ENCODE measurements at places on chromosomes 4 and X.

DNA sequence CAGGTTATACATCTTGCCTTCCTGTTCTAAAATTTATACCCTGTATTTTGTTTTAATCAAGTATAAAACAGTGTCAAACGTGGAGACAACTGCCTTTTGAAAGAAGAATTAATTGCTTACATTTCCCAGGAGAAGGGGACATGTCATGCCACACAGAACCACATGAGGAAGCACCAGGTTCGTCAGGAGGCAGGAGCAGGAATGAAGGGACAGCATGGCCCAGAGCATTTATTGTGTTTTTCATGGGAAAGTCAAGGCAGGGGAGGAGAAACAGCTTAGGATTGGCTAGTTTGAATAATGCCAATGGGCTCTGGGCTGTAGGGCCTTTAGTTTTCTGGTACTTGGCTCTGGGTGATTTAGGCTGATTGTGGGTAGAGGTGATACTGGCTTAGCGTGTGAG lies 203.7 kb downstream of the CFAP299 start:
- no peak for DNase-seq
- no peaks in the 10 kb centered on the region for H3K4me1 ChIP-seq
- H3K27ac ChIP-seq: no peak overlapping the region
- H3K27me3 ChIP-seq: no peaks in the 10 kb centered on the region
- H3K36me3 ChIP-seq: no peaks in the 10 kb centered on the region
- H3K4me3 ChIP-seq: no peak overlapping the region

GRCh38 chr4:70979445-70980008 lies 13.9 kb upstream of the DCK start:
- H3K27ac ChIP-seq: no peak overlapping the region
- no peak overlapping the region for H3K4me3 ChIP-seq
- DNase-seq: no peak
- no peaks in the 10 kb centered on the region for H3K27me3 ChIP-seq
- peaks cover 12% of the 10 kb centered on the region for H3K4me1 ChIP-seq

DNA sequence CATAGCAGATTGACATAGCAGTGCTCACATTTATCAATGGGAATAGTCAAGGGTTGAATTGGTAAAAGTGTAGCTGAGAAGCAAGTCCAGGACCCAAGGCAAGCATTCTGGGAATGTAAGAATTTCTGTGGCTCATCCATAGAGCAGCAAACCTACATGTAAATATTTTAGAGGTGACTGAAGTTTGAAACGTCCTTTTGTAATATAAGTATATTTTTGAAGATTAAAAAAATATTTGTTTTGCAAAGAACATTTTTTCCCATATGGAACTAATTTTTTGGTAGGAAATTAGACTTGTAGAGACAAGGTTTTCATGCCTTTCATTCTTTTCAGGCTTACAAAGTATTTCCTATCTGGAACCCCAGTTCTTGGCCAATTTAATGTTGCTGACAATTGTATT lies 104.0 kb downstream of the TEX13A start:
- no peaks in the 10 kb centered on the region for H3K4me1 ChIP-seq
- no peak overlapping the region for H3K27ac ChIP-seq
- no peak for DNase-seq
- no peak overlapping the region for H3K4me3 ChIP-seq

GRCh38 chr4:7242766-7243165 lies 50.4 kb downstream of the SORCS2 start:
- peaks cover 8% of the 10 kb centered on the region for H3K4me1 ChIP-seq
- no peaks in the 10 kb centered on the region for H3K36me3 ChIP-seq
- DNase-seq: no peak
- no peak overlapping the region for H3K4me3 ChIP-seq
- no peaks in the 10 kb centered on the region for H3K27me3 ChIP-seq

GRCh38 chr4:181213551-181213950 lies 1029.7 kb upstream of the TENM3 start:
- no peaks in the 10 kb centered on the region for H3K4me1 ChIP-seq
- no peaks in the 10 kb centered on the region for H3K27me3 ChIP-seq
- H3K4me3 ChIP-seq: no peak overlapping the region
- H3K27ac ChIP-seq: no peak overlapping the region
- no peaks in the 10 kb centered on the region for H3K36me3 ChIP-seq

DNA sequence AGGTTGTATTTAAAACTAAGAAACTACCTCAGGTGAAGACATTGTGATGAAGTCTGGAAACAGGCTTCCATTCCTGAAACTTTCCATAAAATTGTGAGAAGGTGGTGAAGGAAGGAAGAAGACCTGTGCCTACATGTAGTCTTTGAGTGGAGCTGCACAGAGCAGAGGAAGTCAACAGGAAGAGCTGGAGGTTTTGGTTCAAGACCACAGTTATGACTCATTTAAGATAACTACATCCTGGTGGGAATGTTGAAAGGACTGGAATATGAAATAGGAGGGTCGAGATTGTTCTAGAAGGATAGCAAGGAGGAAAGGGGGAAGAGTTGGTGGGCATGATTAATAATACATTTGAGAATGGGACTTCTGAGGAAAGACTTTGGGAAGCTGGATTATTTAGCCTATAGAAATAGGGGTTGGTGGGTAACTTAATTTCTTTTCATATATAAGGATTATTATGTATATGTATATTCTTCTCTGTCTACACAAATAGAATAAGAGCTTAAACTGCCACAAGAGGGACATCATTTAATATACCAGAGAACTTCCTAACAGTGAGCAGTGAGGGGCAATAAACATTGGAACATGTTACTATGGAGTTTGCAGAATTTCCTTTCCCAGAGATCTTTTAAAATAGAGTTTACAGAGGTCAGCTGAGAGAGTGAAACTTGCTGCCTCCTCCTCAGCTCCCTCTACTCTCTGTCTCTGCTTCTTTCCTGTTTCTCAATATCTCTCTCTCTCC lies 23.5 kb downstream of the AWAT2 start:
- H3K36me3 ChIP-seq: no peaks in the 10 kb centered on the region
- H3K27me3 ChIP-seq: no peaks in the 10 kb centered on the region
- H3K4me1 ChIP-seq: peaks cover 8% of the 10 kb centered on the region
- H3K27ac ChIP-seq: no peak overlapping the region
- no peak for DNase-seq
- no peak overlapping the region for H3K4me3 ChIP-seq

GRCh38 chrX:21745756-21746155 lies 12.2 kb downstream of the SMPX start:
- H3K4me3 ChIP-seq: no peak overlapping the region
- H3K27ac ChIP-seq: no peak overlapping the region
- H3K4me1 ChIP-seq: peaks cover 16% of the 10 kb centered on the region
- H3K36me3 ChIP-seq: no peaks in the 10 kb centered on the region

DNA sequence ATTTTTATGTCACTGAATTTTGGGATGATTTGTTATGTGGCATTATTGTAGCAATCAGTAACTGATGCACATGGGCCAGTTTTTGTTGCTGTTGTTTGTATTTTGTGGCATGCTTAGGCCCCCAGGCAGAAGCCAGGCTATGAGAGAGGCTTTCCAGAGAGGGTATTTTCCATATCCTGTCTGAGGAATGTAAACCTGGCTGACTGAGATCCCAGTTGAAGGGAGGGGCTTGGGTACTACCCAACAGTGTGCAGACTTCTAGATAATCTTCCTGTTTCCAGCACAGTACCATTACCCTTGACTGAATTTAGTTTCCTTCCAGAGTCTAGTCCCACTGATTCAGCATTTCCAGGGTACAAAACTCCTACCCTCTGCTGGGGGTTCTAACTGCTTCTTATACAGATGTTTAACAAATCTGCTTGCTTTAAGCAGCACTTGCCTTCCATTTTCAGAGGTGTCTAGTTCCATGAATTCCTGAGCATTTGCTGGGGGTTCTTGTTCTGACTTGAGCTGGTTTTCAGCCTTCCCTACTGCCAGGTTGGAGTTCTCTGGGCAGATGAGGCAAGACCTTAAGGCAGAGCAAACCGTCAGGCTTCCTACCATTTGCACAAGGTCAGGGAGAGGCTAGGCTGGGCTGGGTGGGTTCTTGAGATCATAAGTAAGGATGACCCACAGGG lies 104.7 kb upstream of the EGFL6 start:
- no peaks in the 10 kb centered on the region for H3K27me3 ChIP-seq
- no peaks in the 10 kb centered on the region for H3K36me3 ChIP-seq
- no peak for DNase-seq
- H3K27ac ChIP-seq: no peak overlapping the region
- H3K4me1 ChIP-seq: no peaks in the 10 kb centered on the region

DNA sequence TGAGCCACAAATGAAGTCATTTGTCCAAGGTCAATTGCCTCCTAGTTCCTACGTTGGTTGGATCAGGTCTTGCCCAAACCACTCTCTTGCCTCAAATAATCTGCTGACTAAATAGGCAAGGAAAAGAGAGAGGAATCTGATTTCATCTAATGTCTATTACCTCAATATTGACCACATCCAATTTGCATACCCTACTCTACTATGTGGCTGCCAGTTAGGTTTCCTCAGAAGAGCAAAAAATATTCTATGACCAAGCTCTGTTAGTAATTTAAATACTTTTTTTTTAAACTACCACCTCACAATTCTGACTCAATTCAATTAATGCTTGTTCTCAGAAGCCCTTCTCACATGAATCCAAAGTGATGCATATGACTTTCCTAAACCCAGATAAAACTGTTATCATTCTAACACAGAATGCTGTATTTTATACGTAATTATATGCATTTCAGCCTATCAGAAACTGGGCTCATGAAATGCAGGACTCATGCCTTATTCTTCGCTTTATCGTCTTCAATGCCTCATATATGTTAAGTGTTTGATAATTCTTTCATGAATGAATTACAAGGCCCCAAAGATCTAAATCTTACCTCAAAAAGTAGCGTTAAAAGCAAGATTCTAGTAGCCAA lies 98.6 kb downstream of the HUWE1 start:
- no peak overlapping the region for H3K4me3 ChIP-seq
- no peak overlapping the region for H3K27ac ChIP-seq
- peaks cover 100% of the 10 kb centered on the region for H3K36me3 ChIP-seq
- H3K4me1 ChIP-seq: no peaks in the 10 kb centered on the region
- no peak for DNase-seq
- H3K27me3 ChIP-seq: no peaks in the 10 kb centered on the region

GRCh38 chr4:118790544-118790943 lies 45.4 kb downstream of the SEC24D start:
- H3K36me3 ChIP-seq: peaks cover 55% of the 10 kb centered on the region
- H3K4me3 ChIP-seq: no peak overlapping the region
- no peak overlapping the region for H3K27ac ChIP-seq
- DNase-seq: no peak

DNA sequence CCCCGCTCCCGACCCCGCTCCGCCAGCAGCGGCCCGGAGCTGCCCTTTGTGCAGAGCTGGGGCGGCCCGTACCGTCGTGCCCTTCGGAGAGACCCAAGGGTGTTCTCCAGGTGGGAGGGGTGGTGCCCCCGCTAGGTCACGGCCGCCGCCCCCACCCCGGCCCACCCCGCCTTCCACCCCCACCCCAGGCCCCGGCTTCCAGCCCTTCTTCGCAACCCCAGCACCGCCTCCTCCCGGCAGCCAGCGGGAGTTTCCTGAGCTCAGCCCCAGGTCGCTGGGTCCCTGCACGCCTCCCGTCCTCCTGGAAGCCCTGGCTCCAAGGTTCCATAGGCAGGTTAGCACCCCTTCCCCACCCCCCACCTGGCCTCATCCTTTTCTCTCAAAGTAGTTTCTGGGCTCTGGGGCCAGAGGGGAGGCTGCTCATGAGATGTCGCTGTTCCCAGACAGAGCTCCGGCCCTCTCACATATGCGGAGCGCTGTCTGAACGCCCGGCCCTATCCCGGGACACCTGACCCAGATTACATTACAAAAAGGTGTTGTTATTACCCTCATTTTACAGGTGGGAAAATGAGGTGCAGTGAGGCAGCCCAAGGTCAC lies 25.2 kb upstream of the FGFR3 start:
- peaks cover 14% of the 10 kb centered on the region for H3K4me1 ChIP-seq
- peaks cover 3% of the 10 kb centered on the region for H3K27me3 ChIP-seq
- no peaks in the 10 kb centered on the region for H3K36me3 ChIP-seq

DNA sequence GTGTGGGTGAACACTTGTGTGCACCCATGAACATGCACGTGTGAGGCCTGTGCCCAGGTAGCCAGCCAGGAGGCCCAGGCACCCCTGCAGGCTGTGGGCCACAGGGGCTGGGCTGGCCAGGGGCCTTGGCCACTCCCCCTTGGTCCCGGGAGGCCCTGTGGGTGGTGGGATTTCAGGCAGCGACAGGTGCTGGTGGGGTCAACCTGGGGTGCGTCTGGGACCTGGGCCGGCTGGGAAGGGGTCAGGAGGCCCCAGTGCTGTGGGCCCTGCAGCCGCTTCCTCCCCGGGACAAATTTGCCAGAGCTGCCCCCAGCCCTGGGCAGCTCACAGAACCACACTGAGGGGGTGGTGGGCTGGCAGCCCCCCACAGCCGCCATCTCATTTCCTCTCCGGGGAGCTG lies 7.9 kb downstream of the FGFRL1 start:
- no peaks in the 10 kb centered on the region for H3K36me3 ChIP-seq
- no peak overlapping the region for H3K27ac ChIP-seq
- H3K4me1 ChIP-seq: no peaks in the 10 kb centered on the region

DNA sequence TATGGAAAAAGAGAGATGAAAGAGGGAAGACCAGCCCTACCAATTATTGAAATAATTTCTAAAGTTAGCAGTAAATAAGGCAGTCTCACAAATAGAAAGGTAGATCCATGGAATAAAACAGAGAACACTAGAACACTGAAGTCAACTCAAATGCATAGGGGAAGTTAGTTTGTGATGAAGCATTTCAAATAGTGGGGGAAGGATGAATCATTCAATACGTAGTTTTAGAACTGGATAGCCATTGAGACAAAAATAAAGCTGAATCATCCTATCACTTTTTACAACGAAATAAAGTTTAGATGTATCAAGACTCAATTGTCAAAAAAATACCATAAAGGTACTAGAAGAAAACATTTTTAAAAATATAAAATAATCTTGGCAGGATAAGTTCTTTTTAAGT lies 143.2 kb upstream of the DGKK start:
- DNase-seq: no peak
- peaks cover 4% of the 10 kb centered on the region for H3K27me3 ChIP-seq
- no peaks in the 10 kb centered on the region for H3K4me1 ChIP-seq
- no peak overlapping the region for H3K27ac ChIP-seq
- no peaks in the 10 kb centered on the region for H3K36me3 ChIP-seq

GRCh38 chr4:130812117-130812765 lies 1716.3 kb downstream of the C4orf33 start:
- H3K4me3 ChIP-seq: no peak overlapping the region
- H3K36me3 ChIP-seq: no peaks in the 10 kb centered on the region
- no peak for DNase-seq

DNA sequence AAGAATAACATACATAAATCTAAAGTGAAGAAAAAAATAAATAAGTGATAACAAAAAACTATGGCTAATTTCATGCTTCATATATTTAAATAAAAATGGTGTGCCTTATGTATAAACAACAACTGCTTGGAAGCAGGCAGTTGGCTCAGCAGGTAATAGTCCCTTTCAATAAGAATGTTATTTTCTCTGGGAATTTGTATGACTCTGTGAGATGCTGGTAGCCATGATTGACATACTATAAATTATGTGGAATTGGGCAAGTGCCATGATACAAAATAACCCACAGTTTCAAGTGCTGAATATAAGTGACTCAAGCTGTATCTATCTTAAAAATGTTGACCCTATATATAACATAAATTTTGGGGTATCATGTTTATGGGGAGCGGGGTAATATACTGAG lies 546.5 kb downstream of the SPOCK3 start:
- DNase-seq: no peak
- H3K27ac ChIP-seq: no peak overlapping the region
- H3K4me3 ChIP-seq: no peak overlapping the region
- H3K36me3 ChIP-seq: no peaks in the 10 kb centered on the region
- no peaks in the 10 kb centered on the region for H3K27me3 ChIP-seq
- no peaks in the 10 kb centered on the region for H3K4me1 ChIP-seq

Data from heart left ventricle (tissue), 16 donors.